ENCODE measurements at places on chromosomes 4 and X. TPM values are rescaled to one million over a fixed set of nuclear protein-coding genes. Genes with fewer than 3 reads are reported as not detected.
A peak's percentile ranks its signal among the peaks of the same experiment; 100 is the strongest.

DNA sequence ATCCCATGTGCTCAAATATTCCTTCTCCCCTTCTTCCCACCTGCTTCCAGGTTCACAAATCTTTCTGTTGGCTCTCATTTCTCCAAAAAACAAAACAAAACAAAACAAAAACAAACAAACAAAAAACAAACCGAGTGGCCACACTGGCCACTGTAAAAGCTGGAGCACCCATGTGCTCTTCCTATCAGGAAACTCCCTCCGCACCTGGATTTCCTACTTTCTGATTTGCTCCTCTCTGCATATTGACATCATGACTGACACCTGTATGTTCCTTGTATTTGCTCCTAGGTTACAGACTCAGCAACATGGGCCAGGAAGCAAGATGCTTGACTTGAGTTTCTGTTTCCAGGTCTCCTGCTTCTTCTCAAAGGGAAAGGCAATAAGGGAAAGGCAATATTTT is 258.8 kb downstream of the GPC3 start:
- no peaks in the 10 kb centered on the region for H3K36me3 ChIP-seq
- DNase-seq: no peak
- peaks cover 16% of the 10 kb centered on the region for H3K4me1 ChIP-seq
- H3K27me3 ChIP-seq: no peaks in the 10 kb centered on the region

DNA sequence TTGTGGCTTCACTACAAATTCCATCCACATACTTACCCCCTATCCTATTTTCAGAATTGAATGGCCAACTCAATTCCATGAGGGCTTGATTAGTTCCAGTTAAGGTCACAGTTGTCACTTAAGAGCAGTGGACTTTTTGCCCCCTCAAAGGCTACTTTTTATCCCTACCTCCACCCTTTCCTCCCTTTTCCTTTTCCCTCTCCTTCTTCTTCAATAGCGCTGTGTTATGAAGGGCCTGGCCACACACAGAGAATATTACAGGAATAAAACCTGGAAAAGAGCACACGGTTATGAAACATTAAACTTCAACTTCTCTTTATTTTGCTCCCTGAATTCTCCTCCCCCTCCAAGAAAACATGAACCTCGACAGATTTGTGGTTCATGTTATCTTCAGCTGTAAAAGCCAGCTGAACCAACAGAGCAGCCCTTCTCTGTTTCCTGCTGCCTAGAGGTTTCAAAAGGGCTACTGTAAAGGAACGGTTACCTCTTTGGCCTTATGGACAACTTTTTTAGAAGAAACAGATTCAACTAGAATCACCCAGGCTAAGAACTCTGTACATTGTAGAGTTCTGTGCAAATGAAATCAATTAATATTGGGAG is 87.0 kb upstream of the RPL34 start:
- peaks cover 95% of the 10 kb centered on the region for H3K4me1 ChIP-seq
- H3K36me3 ChIP-seq: no peaks in the 10 kb centered on the region
- peak overlapping the region; percentile 91 for H3K27ac ChIP-seq
- no peaks in the 10 kb centered on the region for H3K27me3 ChIP-seq
- H3K4me3 ChIP-seq: peak overlapping the region; percentile 80

GRCh38 chrX:9619581-9619980 is 146.1 kb downstream of the GPR143 start:
- no peaks in the 10 kb centered on the region for H3K36me3 ChIP-seq
- H3K27me3 ChIP-seq: no peaks in the 10 kb centered on the region
- no peak overlapping the region for H3K27ac ChIP-seq
- H3K4me3 ChIP-seq: no peak overlapping the region

DNA sequence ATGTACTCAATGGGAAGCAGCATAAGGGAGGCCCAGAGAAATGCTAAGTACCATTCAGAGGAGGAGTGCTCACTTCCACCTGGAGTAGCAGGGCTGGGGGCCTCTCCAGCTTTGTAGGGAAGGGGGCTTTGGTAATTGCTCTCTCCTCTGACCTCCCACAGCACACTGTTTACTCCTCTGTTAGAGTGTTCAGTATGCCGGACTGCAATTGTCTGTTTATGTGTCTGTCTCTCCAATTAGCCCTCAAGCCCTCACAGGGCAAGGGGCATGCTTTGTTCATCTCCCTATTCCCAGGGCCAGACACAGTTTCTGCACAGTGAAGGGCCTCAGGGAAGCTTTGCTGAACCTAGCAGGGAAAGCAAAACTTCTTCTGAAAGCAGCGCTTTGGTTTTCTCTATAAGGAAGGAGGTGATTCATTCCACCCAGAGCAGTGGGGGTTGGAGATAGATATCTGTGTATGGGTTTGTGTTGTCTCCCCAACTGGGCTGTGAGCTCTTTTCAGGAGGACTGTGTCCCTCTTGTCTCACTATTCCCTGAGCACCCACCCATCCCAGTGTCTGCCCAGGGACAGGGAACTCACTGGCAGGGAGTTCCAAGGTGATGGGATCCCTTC is 50.0 kb upstream of the VMA21 start:
- no peak overlapping the region for H3K27ac ChIP-seq
- DNase-seq: no peak
- H3K36me3 ChIP-seq: peaks cover 3% of the 10 kb centered on the region
- peaks cover 1% of the 10 kb centered on the region for H3K27me3 ChIP-seq

GRCh38 chr4:75429208-75429607 is 85.0 kb downstream of the RCHY1 start:
- H3K4me1 ChIP-seq: no peaks in the 10 kb centered on the region
- no peak overlapping the region for H3K27ac ChIP-seq
- H3K36me3 ChIP-seq: no peaks in the 10 kb centered on the region

DNA sequence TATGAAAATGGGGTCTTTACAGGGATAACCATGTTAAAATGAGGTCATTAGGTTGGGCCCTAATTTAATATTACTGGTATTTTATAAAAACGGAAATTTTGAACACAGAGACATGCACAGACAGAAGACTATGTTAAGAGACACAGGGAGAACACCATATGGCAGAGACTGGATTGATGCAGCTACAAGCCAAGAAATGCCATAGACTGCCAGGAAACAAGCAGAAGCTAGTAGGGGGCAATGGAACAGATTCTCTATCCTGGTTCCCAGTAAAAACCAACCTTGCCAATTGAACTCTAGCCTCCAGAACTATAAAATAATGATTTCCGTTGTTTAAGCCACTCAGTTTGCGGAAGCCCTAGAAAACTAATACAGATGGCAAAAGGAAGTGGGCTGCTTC is 6.6 kb upstream of the GUF1 start:
- DNase-seq: no peak
- no peaks in the 10 kb centered on the region for H3K4me1 ChIP-seq
- peaks cover 13% of the 10 kb centered on the region for H3K27me3 ChIP-seq
- H3K36me3 ChIP-seq: no peaks in the 10 kb centered on the region
- no peak overlapping the region for H3K4me3 ChIP-seq

GRCh38 chrX:129318375-129318774 is 204.9 kb downstream of the SMARCA1 start:
- DNase-seq: no peak
- no peaks in the 10 kb centered on the region for H3K4me1 ChIP-seq
- H3K27ac ChIP-seq: no peak overlapping the region
- no peaks in the 10 kb centered on the region for H3K36me3 ChIP-seq
- H3K4me3 ChIP-seq: no peak overlapping the region

- no peak overlapping the region for H3K4me3 ChIP-seq
- no peak for DNase-seq
- H3K27ac ChIP-seq: no peak overlapping the region
- no peaks in the 10 kb centered on the region for H3K36me3 ChIP-seq
- no peaks in the 10 kb centered on the region for H3K4me1 ChIP-seq
Measured at GRCh38 chr4:76595435-76595834, 160.4 kb downstream of the SHROOM3 start.

DNA sequence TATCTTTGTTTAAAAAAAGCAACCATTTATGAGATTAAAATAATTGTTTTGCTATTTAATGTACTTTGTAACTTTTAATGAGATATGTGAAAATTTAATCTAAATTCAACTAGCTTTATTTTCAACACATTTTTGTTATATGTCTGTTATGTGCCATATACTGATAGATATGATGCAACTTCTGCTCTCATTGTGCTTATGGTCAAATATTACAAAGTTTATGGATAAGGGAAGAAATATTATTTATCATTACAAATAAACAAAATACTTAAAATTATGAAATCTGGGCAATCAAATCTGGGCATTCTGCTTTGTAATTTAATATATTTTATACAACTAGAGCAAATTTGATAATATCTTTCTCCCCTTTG is 40.0 kb downstream of the PCDH10 start:
- no peak overlapping the region for H3K27ac ChIP-seq
- no peaks in the 10 kb centered on the region for H3K4me1 ChIP-seq
- DNase-seq: no peak

GRCh38 chrX:48003758-48004457 is at the start of gene ZNF182:
TSS of gene ZNF182 (minus strand) at chrX:48003989. CDS start at chrX:48002609, 1,380 bp downstream.
- H3K27me3 ChIP-seq: no peaks in the 10 kb centered on the region
- peaks cover 22% of the 10 kb centered on the region for H3K4me1 ChIP-seq
- no peaks in the 10 kb centered on the region for H3K36me3 ChIP-seq
- H3K4me3 ChIP-seq: peak within 1 kb of the TSS; percentile 96

- H3K27me3 ChIP-seq: no peaks in the 10 kb centered on the region
- H3K4me1 ChIP-seq: no peaks in the 10 kb centered on the region
- no peaks in the 10 kb centered on the region for H3K36me3 ChIP-seq
- no peak overlapping the region for H3K4me3 ChIP-seq
Measured at GRCh38 chrX:136789856-136790255, 9.1 kb upstream of the ARHGEF6 start.

GRCh38 chr4:6270636-6271121 is 1.0 kb downstream of the WFS1 start:
- DNase-seq: no peak
- H3K4me3 ChIP-seq: peak overlapping the region; percentile 91
- peak overlapping the region; percentile 20 for H3K27ac ChIP-seq
- H3K36me3 ChIP-seq: no peaks in the 10 kb centered on the region

GRCh38 chrX:10450959-10451355 is 169.4 kb downstream of the MID1 start:
- no peaks in the 10 kb centered on the region for H3K36me3 ChIP-seq
- DNase-seq: no peak
- no peak overlapping the region for H3K4me3 ChIP-seq

GRCh38 chr4:53101191-53101581 is 239.1 kb downstream of the RASL11B start:
- DNase-seq: no peak
- no peak overlapping the region for H3K27ac ChIP-seq
- peaks cover 24% of the 10 kb centered on the region for H3K36me3 ChIP-seq
- H3K4me3 ChIP-seq: no peak overlapping the region
- no peaks in the 10 kb centered on the region for H3K27me3 ChIP-seq
- no peaks in the 10 kb centered on the region for H3K4me1 ChIP-seq

- no peaks in the 10 kb centered on the region for H3K36me3 ChIP-seq
- no peak for DNase-seq
- no peaks in the 10 kb centered on the region for H3K27me3 ChIP-seq
- no peaks in the 10 kb centered on the region for H3K4me1 ChIP-seq
- H3K27ac ChIP-seq: no peak overlapping the region
Measured at GRCh38 chrX:129145840-129146272, 377.4 kb downstream of the SMARCA1 start.

DNA sequence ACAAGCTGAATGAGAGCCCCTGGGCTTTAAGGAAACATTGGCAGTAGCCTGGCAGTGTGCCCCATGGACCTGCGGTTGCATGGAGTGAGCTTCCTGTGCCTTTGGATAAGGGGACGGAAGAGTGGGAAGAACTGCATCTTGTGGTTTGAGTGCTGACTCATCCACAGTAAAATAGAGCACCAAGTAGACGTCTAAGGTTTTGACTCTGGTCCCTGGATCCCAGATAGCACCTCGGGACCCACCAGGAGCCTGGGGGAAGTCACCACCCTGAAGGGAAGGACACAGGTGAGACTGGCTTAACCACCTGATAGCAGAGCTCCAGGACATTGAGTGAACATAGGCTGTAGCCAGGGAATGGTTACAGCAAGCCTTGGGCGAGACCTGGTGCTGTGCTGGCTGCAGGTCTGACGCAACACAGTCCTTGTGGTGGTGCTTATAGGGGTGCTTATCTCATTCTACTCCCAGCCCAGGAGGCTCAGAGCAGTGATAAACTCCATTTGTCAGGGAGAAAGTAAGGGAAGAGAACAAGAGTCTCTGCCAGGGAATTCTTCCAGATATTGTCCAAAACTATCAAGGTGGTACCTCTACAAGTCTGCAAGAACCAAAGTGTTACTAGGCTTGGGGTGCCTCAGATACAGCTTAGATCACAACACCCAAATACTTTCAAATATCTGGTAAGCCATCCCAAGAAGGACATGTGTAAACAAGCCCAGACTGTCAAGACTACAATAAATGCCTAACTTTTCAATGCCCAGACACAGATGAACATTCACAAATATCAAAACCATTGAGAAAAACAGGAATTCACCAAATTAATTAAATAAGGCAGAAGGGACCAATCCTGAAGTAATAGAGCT is 123.6 kb upstream of the TET2 start:
- H3K36me3 ChIP-seq: peaks cover 18% of the 10 kb centered on the region
- DNase-seq: no peak
- H3K4me1 ChIP-seq: peaks cover 2% of the 10 kb centered on the region

GRCh38 chr4:152344001-152344400 is 191.9 kb downstream of the FBXW7 start:
- peaks cover 4% of the 10 kb centered on the region for H3K4me1 ChIP-seq
- no peaks in the 10 kb centered on the region for H3K27me3 ChIP-seq
- H3K4me3 ChIP-seq: no peak overlapping the region
- no peak for DNase-seq
- H3K27ac ChIP-seq: no peak overlapping the region

GRCh38 chr4:47484168-47484567 is 907 bp upstream of the ATP10D start:
- peaks cover 39% of the 10 kb centered on the region for H3K4me1 ChIP-seq
- no peaks in the 10 kb centered on the region for H3K27me3 ChIP-seq
- peak overlapping the region; percentile 94 for H3K27ac ChIP-seq
- DNase-seq: no peak
- peak overlapping the region; percentile 70 for H3K4me3 ChIP-seq
- no peaks in the 10 kb centered on the region for H3K36me3 ChIP-seq

- no peak for DNase-seq
- no peaks in the 10 kb centered on the region for H3K36me3 ChIP-seq
- H3K4me1 ChIP-seq: peaks cover 52% of the 10 kb centered on the region
- H3K27me3 ChIP-seq: no peaks in the 10 kb centered on the region
- peak overlapping the region; percentile 55 for H3K4me3 ChIP-seq
- peak overlapping the region; percentile 87 for H3K27ac ChIP-seq
Measured at GRCh38 chrX:124342174-124342867, 4.0 kb upstream of the SH2D1A start.

GRCh38 chr4:25815586-25815985 is 47.2 kb downstream of the SEL1L3 start:
- DNase-seq: no peak
- no peaks in the 10 kb centered on the region for H3K4me1 ChIP-seq
- H3K27ac ChIP-seq: no peak overlapping the region
- no peak overlapping the region for H3K4me3 ChIP-seq
- no peaks in the 10 kb centered on the region for H3K36me3 ChIP-seq
- no peaks in the 10 kb centered on the region for H3K27me3 ChIP-seq

- H3K4me3 ChIP-seq: no peak overlapping the region
- DNase-seq: no peak
- H3K36me3 ChIP-seq: no peaks in the 10 kb centered on the region
- H3K27ac ChIP-seq: no peak overlapping the region
Measured at GRCh38 chr4:55032788-55033187, 92.6 kb downstream of the KDR start.

- peak overlapping the region; percentile 78 for H3K4me3 ChIP-seq
- no peaks in the 10 kb centered on the region for H3K27me3 ChIP-seq
- peaks cover 20% of the 10 kb centered on the region for H3K4me1 ChIP-seq
- H3K27ac ChIP-seq: peak overlapping the region; percentile 94
- DNase-seq: peak; percentile 76
- no peaks in the 10 kb centered on the region for H3K36me3 ChIP-seq
Measured at GRCh38 chr4:140049024-140049848, 104.7 kb downstream of the MAML3 start.

Gene TRO
- 1.2 TPM for polyA plus RNA-seq

Gene CABS1
- not detected for polyA plus RNA-seq

Gene TENT5D
- not detected for polyA plus RNA-seq

Gene C4orf54
- polyA plus RNA-seq: not detected

Gene CWH43
- polyA plus RNA-seq: not detected

Gene DDIT4L
- polyA plus RNA-seq: not detected

Gene TCEAL2
- polyA plus RNA-seq: 1.4 TPM

Gene NHSL2
- 0.09 TPM for polyA plus RNA-seq

Gene SPARCL1
- polyA plus RNA-seq: not detected

Gene TNIP3
- 1.1 TPM for polyA plus RNA-seq

All from naive thymus-derived CD8-positive, alpha-beta T cell (primary cell).